T-helper 1 cell (primary cell): ENCODE measurements at places on chromosomes 12 and 14.

DNA sequence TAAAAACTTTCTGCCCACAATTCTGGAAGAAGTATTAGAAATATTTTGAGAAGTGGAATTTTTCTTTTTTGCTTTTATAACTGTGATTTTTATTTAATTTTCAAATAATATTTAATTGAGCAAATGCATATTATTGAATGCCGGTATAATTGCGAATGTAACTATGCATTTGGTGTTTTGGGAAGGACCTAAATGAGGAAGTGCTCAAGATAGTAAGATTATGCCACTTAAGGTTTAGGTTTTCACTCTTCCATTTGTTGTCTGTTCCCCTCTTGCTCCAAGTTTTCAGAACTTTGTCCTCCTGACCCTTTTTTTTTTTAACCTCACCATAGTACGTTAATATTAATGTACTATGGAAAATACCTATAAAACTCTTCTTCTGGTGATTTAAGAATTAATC lies 85.8 kb downstream of the KIAA0586 start:
- DNase-seq: no peak

- no peak for DNase-seq
These were observed 130.8 kb upstream of the FLRT2 start for GRCh38 chr14:85399186-85399585.

DNA sequence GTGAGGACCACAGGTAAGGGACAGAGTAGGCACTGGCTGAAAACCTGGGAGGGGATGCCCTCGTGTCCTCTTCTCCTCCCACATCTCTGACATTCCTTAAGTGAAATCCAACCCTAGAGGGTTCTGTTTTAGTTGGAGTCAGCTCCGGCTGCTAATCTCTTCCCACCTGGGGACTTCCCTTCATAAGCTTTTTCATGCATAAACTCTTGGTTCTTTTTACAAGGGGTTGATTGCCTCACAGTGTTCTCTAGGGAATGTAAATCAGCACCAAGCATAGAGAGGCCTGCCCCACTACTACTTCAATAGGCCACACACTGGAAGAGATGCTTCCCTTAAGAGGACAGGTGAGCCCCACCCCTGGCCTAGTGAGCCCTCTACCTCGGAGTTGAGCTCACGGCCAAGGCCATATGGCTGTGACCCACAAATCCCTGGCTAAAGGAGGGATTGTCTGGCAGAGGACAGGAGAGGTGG lies 3.2 kb upstream of the SYNDIG1L start:
- DNase-seq: no peak

DNA sequence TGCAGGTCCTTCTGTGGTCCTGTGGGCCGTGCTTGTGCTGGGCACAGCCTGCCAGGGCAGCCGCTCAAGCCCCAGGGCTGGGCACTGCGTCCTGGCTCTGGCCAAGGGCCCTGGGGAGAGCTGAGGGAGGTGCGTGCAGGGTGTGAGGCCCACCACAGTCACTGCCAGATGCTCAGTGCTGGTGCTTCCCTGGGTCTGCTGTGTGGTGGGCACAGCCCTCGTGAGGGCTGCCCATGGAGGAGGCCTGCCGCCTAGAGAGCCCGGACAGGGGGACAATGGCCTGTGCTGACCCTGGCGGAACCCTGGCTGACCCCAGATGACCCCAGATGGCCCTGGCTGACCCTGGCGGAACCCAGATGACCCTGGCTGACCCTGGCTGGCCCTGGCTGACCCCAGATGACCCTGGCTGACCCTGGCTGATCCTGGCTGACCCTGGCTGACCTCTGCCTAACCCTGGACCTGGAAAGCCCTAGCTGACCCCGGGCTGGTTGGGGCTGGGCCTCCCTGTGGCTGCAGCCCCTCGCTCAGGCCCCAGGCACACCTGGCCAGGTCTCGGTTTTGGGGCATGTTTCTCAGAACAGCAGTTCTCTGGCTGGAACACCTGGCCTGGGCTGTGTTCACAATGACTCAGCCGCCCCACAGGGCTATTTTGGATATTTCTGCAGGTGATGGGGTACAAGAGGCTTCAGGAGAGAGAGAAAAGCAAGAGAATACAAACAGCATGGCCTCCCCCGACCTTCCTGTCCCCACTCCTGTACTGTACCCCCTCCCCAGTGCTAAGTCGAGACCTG lies 55.4 kb downstream of the TMEM121 start:
- DNase-seq: no peak

DNA sequence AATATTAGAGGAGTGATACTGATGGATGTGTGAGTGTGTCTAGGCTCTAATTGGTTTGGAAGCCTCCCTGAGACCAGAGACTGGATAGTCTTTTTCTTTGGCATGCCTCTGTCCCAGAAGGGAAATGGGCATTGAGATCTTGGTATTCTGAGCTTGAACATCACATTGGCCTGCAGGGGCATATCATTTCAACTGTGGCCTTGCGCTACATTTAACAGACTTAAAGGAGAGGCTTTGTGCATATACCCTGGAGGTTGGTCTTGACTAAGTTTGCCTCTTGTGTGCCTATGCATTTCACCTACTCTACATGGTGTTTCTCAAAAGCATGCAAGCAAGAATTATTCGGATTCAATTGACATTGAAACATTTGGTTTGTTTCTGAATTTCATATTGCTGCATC lies 185.4 kb downstream of the TMTC2 start:
- no peak for DNase-seq

GRCh38 chr14:91283666-91284065 lies 39.2 kb upstream of the GPR68 start:
- no peak for DNase-seq

DNA sequence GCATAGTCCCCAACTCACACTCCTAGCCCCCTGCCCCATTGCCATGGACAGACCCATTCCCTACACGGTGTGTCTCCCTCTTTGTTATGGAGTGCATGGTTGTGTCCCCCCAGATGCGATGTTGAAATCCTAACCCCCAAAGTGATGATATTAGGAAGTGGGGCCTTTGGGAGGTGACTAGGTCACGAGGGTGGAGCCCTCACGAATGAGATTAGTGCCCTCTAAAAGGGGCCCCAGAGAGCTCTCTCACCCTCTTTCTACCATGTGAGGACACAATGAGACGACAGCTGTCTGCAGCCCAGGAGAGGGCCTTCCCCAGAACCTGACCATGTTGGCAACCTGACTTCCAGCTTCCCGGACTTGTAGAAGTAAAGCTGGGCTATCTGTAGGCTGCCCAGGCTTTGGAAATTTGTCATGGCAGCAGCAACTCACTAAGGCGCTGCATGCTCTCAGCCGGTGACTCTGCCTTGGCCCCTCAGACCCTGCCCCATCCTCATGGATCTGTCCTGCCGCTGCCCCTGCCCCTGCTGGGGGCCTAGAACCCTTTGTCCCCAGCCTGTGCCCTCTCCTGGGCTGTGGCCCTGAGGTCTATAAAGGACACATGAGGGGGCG lies 318.1 kb upstream of the RTL1 start:
- DNase-seq: no peak

DNA sequence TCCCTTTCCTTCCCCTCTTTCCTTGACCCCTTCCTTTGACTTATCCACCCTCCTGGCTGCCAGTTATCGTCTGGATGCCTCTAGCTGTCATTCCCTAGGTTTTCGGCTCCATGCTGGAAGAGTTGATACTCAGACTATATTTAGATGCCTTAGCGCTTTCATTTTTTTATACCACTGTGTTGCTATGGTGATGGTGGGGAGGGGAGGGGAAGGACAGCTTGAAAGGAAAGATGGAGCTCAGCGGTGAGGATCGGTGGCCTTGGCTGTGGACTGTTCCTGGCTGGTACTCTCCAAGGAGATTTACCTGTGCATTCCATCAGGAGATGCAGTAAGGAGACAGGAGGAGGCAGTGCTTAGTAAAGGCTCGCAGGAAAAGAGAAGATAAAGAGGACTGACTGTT lies 108.7 kb downstream of the SLC8A3 start:
- DNase-seq: no peak

DNA sequence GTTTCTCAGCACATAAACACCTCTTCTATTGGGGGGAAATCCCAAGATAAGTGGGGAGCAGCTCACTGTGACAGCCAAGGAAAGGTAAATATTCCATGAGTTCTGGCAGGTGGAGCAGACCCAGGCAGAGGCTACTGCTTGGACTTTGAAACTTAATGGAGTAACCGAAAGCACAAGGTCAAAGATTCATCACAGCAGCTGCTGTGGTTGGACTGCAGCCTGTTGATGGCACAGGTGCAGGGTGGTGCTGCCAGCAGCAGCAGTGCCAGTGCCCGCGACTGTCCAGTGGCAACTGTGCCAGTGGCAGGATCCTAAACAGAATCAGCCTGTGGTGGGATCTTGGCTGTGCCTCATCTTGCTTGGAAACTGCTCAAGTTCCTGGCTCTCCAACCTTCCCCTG lies 81.4 kb upstream of the ARID2 start:
- DNase-seq: no peak

- no peak for DNase-seq
These were observed 11.4 kb downstream of the MGST1 start for GRCh38 chr12:16358878-16359277.

DNA sequence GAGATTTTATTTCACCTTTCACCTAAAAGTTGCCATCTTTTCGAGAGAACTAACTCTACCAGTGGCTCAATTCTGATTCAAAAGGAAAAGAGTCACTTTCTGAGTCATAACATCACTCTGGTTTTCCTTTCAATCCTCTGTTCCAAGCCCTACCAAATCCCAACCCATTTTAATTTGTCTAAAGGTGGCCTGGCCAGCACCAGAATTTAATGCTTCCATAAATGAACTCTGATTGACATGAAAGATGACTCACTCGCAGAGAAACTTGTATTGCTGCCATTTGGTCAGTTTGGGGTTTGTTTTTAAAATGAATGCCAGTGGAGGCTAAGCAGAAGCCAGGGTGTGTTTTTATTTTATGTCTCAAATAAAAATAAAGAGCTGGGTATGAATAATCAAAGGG lies 117.4 kb upstream of the SOX5 start:
- no peak for DNase-seq

DNA sequence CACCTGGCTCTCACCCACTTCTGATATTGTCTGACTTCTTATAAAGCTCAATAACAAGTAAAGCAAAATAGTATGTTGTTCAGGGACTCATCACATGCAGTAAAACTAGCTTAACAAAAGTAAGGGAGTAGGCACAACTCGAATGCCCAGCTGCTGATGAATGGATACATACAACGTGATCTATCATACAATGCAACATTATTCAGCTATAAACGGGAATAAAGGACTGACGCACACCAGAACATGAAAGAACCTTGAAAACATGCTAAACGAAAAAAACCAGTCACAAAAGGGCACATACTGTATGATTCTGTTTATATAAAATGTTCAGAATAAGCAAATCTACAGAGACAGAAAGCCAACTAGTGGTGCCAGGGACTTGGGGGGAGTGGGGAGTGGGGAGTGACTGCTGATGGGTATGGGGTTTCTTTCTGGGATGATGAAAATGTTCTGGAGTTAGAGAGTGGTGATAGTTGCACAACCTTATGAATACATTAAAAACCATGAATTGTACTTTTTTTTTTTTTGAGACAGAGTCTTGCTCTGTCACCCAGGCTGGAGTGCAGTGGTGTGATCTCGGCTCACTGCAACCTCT lies 11.1 kb downstream of the PLBD2 start:
- no peak for DNase-seq

GRCh38 chr14:105999361-106000028 lies 473.1 kb downstream of the TMEM121 start:
- DNase-seq: peak; percentile 75

GRCh38 chr12:50711121-50711520 lies 52.8 kb upstream of the ATF1 start:
- DNase-seq: no peak

DNA sequence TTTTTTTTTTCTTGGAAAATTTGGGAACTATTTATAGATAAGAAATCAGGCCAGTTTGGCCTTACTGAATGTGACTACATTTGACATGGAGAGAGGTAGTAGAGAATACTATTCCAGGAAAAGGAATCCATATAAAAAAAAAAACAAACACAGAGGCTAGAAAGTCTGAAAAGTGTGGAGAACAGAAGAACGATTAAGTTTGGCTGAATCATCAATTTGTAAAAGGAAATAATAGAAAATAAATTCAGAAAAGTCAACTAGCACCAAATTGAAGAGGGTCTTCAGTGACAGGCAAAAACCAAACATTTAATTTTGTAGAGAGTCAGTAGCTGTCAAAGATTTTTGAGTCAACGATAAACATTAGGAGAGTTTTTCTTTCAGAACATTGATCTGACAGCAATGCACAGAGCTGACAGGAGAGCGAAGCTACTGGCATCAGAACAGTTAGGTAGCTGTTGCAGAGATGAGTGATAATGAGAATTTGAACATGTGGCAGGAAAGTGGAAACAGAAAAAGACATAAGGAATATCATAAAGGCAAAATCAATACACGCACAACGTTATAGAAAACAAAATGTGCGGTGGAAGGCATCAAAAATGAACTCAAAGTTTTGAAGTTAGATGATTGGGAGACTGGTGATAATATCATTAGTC lies 241.2 kb downstream of the SOX5 start:
- DNase-seq: no peak

DNA sequence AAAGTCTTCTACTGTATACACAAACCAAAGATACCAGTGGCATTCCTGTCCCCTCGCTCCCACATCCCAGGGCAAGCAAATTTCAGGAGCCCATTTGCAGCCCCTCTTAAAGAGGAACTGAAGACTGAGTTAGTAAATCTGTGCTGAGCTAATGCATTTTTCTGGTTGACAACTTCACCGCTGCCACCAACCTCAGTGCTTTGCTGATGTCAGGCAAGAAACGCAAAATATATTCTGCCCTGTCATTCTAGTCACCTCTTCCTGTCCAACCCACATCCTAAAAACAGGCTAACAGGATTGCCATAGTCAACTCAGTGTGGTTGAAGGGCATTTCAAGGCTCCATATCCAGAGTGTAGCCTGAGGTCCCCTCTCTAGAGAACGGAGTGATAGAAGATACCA lies 59.4 kb upstream of the FICD start:
- no peak for DNase-seq

DNA sequence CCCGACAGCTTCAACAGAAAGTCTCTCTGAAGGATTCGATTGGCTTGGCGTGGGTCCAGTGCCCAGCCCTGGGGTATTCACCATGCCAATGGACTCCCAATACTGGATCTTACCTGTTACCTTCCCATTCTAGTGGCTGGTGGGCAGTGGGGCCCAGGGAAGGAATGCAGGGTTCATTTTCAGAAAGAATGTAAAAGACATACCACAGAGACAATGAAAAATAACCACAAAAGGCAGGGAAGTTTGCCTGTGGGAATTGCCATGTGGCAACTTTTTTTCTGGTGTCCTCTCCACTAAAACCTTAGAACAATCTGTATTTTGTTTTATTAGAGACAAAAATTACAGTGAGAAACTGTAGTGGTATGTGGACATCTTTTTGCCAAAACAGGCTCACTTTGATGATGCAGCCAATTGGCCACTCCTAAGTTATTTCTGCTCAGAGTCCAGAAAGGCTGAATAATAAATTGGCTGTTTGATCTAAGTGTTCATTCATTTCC lies 55.2 kb downstream of the PTGER2 start:
- DNase-seq: no peak

GRCh38 chr14:89936654-89937185 lies 17.8 kb downstream of the EFCAB11 start:
- no peak for DNase-seq

- DNase-seq: no peak
These were observed 56.4 kb upstream of the RERGL start for GRCh38 chr12:18146363-18146762.

GRCh38 chr12:62866451-62867082 lies 68.4 kb downstream of the PPM1H start:
- DNase-seq: no peak

GRCh38 chr12:27627123-27627852 lies 69.0 kb upstream of the REP15 start:
- DNase-seq: no peak
